T follicular helper cell (primary cell): ENCODE measurements at places on chromosomes 3 and 15.
A peak's percentile ranks its signal among the peaks of the same experiment; 100 is the strongest.

DNA sequence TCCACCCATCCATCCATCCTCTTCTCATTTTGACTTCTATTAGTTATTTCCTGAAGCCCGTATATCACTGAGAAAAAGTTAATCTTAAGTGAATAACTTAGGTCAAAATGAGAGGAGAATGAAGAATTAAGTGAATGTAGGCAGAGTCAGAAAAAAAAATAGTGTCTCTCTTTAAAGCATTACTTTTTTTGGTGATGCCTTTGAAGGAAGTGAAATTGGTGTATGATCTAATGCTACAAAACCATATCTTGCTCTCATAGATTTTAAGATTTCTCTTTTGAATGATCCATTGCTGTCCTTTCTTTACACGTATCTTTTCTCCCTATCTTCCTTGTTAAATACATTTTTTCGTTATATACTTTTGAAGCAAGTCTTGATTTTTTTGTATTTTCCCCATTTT lies 23.4 kb downstream of the FNDC3B start:
- DNase-seq, result no peak

GRCh38 chr3:13134166-13134878 lies 61.1 kb upstream of the IQSEC1 start:
- DNase-seq, result no peak

- DNase-seq, result no peak
Measured at GRCh38 chr15:92600856-92601255, 54.7 kb downstream of the FAM174B start.

- DNase-seq, result no peak
Measured at GRCh38 chr3:77816366-77816765, 776.5 kb downstream of the ROBO2 start.

DNA sequence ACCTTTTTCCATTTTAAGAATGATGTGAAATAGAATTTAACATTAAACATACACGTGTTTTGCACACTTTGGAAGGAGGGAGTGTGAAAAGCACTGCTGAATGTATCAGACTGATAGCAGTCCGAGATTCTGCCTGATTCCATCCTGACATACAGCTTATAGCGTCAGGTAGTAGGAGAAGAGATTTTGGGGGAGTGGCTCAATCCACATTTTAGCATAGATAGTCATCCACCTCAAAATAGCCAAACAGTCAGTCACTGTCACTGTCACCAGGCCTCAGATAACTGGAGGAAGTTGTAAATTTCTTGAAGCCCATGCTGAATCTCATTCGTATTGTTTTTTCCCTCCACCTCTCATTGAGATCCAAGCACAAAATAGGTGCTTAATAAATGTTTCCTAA lies 35.4 kb upstream of the ARHGEF26 start:
- no peak for DNase-seq

DNA sequence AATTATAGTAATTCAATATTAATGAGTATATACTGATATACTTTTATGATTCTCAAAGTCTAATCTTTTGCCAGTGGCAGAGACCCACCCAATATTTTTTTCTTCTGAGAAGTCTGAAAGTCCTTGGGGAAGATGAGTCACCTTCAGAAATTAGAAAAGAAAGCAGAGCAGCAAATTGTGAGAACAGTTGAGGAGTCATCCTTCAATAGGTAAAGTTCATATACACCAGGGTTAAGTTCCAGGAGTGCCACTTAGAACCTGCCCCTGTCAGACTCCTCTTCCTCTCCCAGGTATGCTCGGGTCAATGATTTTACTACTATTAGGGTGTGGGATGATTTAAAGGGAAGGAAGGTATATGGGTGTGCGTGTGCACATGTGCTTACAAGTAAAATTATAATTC lies 7.1 kb downstream of the CLRN1 start:
- no peak for DNase-seq

DNA sequence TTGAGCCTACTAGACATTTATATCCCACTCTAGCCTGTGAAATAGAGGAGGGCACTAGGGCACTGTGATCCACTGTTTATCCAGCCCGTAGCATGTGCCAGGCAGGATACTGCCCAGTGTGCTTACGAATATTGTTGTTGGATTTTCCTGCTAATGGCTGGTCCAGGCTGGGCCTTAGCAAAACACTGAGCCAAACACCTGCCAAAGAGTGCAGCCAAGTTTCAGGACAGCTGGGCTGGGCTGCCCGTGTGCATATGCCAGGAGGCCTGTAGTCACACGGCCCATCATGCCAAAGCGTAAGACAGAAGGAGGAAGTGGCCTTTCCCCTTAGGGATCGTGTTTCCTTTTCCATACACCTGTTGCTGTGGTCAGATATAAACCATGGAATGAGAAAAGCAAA lies 54.5 kb upstream of the ABHD10 start:
- no peak for DNase-seq

- DNase-seq, result no peak
Measured at GRCh38 chr3:73228437-73228836, 167.0 kb downstream of the EBLN2 start.

DNA sequence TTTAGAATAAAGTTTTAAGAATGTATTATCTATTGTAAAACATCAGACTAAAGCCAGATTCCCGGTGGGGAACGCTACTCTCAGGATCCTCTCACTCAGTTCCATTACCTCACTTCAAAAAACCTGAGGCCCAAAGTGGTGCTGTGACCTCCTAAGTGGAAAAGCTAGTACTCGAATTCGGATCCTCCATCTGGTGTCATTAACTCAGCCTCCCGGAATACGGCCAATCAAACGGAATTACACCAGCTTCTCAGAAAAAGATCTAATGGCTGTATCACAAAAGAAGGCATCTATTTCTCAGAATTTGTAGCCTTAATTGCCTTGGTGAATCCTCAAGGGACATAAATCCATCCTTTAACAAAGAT lies 627 bp downstream of the ACAD11 start:
- DNase-seq, result no peak

GRCh38 chr3:49966233-49966942 lies 26.4 kb downstream of the RBM6 start:
- no peak for DNase-seq

DNA sequence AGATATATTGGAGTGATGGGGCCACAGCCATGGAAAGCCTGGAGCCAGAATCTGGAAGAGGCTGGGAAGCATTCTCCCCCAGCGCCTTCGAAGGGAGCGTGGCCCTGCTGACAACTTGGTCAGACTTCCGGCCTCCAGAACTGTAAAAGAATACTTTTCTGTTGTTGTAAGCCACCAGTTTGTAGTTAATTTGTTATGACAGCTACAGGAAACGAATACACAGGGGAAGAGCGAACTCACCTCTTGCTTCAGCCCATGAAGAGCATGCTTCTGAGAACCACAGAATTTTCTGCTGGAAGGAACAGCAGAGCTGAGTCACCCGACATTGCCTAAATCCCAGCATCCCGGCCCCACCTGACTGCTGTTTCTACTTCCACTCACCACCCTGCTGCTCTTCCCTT lies 501.7 kb downstream of the SHQ1 start:
- DNase-seq, result no peak

- no peak for DNase-seq
Measured at GRCh38 chr15:81023483-81024264, 23.0 kb downstream of the TLNRD1 start.

- DNase-seq, result no peak
Measured at GRCh38 chr3:18345015-18345367, 80.1 kb downstream of the SATB1 start.

DNA sequence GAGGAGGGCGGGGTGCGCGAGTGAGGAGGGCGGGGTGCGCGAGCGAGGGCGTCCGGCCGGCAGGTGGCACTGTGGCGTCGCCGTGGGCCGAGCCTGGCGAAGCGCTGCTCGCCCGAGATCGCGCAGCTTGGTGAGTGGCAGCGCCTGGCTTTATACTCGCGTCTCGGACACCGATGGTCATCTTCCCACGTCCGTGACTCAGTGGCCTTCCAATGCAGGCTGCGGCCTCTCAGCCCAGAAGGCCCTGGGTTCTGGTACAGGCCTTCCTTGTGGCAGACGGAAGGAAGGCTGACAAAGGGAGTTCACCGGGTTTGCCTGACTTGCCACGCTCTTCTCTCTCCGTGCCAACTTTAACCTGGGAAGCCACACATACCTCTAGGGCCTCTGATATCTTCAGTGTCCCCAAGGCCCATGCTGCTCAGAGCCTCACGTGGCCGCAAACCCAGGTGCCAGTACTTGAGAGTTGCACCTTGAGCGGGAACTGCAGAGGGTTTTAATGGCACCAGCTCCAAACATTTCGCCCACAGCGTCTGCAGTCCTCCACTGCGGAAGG lies 195.3 kb upstream of the LYSMD4 start:
- peak; percentile 79 for DNase-seq

DNA sequence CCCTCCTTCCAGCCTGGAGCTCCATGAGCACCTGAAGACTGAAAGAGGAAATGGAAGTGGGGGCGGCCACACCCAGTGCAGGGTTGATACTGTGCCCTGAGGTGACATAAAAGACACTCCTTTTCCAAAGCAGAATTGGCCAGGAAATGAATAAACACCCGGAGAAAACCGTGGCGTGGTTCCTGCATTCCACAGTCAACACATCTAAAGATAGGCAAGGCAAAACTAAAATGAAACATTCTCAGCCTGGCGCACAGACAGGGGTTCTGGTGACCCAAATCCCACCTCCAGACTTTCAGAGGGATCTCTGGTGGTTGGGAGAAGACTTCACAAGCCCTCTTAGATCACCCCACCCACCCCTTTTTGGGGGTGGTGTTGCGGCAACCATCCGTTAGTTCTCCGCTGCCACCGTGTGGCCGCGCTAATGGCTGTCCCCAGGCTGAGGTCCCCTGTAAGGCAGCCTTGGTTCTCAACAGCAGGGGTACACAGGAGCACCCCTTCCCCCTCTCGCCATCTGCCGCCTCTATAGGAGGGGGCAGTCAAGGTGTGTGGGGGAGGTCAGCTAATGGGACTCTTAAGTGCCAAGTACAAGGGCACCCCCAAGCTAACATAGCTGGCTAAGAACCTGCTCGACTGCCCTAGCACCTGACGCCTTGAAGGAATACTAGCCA lies 2.5 kb upstream of the MST1R start:
- peak; percentile 21 for DNase-seq

DNA sequence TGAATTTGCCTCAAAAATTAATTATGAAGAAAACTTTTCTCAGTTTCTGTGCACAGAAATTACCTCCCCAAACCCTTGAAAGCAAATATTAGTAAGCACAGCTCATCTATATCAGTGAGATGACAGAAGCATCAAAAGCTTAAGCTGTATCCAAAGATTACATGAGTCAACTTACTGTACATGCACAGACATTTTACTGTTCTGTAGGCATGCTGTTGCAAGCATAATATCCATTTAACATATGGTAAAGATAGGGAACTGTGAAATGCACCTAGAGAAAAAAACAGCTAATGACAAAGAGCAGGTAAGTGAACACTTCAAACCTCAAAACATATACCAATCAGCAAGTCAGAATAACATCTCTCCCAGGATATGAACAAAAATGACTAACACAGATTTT lies 20.9 kb downstream of the SHOX2 start:
- no peak for DNase-seq

DNA sequence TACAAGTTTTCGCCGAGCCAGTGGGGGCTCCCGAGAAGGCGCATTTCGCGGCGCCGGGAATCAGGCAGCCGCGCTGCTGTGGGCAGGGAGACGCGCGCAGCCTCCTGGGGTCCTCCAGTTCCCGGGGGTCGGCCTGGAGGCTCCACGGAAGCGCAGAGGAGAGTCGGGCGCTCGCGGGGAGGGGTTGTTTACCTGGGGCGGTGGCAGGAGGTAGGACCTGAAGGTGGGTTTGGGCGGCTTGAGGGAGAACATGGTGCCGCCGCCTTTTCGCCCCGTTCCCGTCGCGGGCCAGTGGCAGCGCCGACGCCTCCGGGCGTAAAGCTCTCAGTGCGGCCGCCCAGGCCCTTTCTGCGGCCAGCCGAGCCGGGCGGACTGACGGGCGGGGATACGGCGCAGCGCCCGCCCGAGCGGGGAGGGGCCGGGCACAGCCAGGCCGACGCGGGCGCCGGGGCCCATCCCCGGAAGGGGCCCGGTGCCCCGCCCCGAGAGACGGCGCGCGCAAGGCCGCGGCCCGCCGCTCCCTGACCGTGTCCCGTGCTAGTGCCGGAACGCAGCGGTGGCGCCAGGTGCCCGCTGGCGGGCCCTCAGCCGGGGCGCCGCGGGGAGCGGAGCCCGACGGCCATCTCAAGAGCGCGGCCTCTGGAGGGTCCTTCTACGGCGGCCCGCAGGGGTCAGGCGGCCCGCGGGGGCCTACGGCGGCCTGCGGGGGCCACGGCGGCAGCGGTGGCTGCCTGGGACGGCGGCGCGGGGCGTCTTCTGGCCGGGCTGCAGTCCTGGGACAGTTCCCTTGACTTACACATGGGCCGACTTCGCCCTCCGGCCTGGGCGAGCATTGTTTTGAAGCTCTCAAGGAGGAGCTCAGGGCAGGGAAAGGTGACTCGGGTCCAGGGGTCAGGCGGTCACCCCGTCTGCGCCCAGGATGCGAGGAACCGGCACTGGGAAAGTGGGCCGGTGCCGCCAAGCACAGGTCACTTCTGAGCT lies at the start of gene MTMR10:
MTMR10 (minus strand) TSS at position 374 of the 981 bp plus-strand sequence; CDS start at position 252, 122 bp downstream.
- DNase-seq, result peak; percentile 52

DNA sequence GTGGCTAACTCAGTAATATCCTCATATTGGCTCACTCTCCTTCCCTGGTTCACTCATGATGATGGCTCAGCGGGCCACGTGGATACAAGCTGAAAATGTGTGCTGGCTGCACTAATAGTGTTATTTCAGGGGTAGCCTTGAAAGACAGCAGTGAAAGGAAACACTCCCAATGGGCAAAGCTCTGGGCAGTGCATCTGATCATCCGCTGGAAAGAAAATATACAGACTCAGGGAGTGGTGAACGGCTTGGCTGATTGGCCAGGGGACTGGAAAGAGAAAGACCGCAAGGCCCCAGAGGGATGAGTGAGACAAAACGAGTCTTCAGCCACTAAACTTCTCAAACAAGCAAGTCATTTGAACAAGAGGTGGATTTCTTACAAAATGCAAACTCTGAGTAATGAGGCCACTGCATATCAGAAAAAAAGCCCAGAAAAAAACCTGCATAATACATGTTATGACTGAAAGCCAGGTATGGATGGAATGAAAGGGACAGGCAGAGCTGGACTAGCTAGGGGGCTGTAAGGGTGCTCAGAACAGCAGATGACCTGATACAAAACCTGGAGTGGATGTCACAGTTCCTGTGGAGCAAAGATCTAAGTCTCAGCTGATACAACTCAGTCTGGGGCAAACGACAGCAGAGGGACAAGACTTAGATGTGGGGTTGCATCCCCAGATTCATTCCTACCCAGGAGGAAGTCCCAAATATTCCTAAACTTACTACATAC lies 33.3 kb downstream of the CMTM6 start:
- no peak for DNase-seq

DNA sequence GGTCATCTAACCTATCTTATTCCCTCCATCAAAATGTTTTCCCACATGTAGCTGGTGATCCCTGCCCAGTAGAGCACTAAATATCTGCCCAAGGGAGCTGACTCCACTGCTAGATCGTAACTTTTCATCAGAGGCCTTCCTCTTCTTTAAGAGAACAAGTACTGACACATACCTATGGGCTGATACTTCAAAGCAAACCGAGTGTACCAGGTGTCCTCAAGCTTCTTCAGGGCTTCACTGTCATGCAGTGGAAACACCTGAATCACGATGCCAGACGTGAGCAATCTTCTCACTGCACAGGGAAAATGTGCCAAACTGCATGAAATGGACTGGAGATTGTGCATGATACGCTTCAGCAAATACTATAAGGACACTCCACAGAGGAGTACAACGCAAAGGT lies 41.6 kb downstream of the ANO10 start:
- no peak for DNase-seq
